ENCODE measurements at places on chromosomes 13 and 19.
A peak's percentile ranks its signal among the peaks of the same experiment; 100 is the strongest.

- no peak for ATAC-seq
Measured at GRCh38 chr19:1267477-1268225, 1.5 kb upstream of the CIRBP start.

DNA sequence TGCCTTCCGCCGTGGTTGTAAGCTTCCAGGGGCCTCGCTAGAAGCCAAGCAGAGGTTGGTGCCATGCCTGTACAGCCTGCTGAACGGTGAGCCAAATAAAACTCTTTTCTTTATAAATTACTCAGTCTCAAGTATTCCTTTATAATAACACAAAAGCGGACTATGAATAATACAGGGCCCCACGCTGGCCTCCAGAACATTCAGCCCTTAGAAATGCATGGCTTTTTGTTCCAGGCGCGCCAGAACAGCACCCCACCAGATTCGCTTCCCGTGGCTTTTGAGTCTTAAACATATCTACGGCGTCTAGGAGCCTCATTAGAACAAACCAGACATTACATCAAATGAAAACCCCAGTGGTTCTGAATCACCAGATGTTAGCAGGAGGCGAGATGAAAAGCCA lies 75.1 kb downstream of the SLC15A1 start:
- ATAC-seq = no peak

DNA sequence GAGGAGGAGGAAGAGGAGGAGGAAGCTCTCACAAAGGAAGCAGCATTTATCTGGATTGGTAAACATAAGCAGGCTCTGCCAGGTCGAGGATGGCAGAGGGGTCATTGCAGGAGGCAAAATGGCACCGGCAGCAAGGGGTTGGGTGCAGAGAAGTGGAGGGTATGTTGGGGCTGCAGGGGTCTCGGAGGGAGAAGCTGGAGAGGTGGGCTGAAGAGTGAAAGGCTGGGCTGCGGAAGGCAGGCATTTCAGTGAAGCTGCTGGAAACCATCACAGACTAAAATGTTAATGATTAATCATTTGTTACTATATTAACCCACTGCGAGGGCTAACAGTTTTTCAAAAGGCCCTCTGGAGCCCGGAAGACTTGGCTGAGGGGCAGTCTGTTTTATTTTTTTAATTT lies 24.6 kb downstream of the TPT1 start:
- no peak for ATAC-seq

DNA sequence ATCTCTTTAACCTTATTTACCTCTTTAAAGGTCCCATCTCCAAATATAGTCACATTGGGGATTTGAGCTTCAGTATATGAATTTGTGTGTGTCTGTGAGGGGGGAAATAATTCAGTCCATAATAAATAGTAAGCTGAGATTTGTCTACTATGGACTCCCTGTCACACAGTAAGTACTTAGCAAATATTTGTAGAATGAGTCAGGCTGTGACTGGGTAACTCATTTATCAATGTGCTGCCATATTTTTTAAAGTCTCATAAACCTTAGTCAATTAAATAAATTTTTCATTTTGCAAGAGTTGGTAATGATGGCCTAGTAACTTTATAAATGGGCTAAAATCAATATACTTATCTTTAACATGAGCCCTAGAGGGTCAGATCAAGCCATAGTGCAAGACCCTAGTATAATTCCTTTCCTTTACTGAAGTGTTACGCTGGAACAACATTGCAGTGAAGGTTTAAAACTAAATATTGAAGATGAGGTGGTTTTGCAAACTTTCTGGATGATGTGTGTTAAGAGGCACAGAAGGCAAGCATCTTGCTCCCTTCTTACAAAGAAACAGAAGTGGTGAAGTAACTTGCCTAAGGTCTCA lies 305.1 kb downstream of the KCNRG start:
- no peak for ATAC-seq

DNA sequence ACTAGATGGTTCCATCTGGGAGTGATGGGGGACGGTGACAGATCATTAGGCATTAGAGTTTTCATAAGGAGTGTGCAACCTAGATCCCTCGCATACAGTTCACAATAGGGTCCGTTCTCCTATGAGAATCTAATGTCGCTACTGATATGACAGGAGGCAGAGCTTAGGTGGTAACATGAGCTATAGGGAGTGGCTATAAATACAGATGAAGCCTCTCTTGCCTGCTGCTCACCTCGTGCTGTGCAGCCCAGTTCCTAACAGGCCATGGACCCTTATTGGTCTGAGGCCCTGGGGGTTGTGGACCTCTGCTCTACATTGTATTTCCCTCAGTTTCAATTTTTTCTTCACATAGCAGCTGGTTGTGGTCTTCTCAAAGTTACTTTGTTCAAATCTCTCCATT lies 56.5 kb downstream of the CDK8 start:
- ATAC-seq = no peak

DNA sequence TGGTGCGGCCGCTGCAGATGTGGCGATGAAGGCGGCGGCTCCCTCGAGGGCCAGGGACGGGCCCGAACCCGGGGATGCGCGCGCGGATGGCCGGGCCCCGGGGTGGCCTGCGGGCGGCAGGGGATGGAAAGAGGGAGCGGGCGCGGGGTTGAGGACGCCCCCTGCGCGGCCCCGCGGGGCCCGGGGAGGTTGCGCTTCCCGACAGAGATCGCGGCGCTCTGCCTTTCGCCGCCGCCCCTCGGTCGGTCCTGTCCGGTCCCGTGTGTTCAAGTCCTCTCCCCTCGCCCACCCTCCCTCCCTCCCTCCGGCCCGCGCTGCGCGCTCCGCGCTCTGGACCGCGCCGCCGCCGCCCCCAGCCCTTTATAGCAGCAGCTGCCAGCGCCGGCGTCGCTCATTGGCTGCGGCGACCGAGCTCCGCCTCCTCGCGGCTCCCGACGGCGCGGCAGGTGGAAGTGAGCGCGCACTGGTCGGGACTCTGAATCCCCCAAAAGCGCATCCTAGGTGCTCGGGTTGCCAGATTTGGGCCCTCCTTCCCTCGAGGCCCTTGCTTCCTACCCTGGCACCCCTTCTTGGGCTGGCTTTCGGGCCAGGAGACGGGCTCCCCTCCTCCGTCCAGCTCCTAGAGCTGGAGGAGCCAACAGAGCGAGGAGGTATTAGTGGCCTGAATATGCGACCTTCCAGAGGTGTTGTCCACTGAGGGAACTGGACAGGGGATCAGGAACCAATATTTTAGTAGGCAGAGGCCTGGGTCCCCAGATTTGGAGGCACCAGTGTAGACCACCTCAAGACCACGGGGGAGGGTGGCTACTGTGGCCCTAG lies at the start of gene ELAVL3:
Gene ELAVL3, minus strand, starts transcription at position 332 of the 819 bp plus-strand sequence. CDS start 438 bp downstream, outside the sequence.
- no peak for ATAC-seq

DNA sequence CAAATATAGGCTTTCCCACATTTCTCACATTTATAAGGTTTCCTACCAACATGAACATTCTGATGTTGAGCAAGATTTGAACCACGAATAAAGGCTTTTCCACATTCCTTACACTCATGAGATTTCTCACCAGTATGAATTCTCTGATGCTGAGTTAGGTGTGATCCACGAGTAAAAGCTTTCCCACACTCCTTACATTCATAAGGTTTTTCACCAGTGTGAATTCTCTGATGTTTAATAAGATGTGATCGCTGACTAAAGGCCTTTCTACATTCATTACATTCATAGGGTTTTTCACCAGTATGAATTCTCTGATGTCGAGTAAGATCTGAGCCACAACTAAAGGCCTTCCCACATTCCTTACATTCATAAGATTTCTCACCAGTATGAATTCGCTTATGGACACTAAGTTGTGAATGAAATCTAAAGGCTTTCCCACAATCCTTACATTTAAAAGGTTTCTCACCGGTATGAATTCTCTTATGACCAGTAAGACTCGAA lies 19.0 kb downstream of the ZNF790 start:
- ATAC-seq = no peak

GRCh38 chr19:48513289-48514122 lies 1.9 kb upstream of the LMTK3 start:
- ATAC-seq = peak; percentile 68

- no peak for ATAC-seq
Measured at GRCh38 chr13:78816592-78816991, 157.6 kb upstream of the OBI1 start.

DNA sequence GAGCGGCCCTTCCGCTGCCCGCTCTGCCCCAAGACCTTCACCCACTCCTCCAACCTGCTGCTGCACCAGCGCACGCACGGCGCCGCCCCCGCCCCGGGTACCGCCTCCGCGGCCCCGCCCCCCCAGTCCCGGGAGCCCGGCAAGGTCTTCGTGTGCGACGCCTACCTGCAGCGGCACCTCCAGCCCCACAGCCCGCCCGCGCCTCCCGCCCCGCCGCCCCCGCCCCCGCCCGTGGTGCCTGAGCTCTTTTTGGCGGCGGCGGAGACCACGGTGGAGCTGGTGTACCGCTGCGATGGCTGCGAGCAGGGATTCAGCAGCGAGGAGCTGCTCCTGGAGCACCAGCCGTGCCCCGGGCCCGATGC lies 3.2 kb upstream of the NAT14 start:
- ATAC-seq = no peak

- no peak for ATAC-seq
Measured at GRCh38 chr13:80029170-80029569, 311.8 kb downstream of the SPRY2 start.

- no peak for ATAC-seq
Measured at GRCh38 chr13:24381541-24382265, 72.3 kb downstream of the C1QTNF9 start.

DNA sequence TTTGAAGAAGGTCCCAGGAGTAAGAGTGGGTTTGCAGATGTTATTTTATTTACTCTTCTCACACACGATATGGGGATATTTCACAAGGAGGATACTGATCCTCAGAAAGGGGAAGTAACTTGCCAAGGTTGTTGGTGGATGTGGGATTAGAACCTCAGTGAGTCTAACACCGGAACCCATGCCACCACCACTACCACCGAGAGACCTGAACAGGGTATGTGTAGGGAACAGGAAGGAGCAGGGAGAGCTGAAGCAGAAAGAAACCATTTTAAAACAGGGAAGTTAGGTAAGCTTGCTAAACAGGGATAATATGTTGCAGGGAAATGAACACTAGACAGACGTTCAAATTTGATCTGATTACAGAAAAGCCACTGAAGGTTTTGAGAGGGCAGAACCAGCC lies 11.6 kb upstream of the CEACAM3 start:
- ATAC-seq = no peak

DNA sequence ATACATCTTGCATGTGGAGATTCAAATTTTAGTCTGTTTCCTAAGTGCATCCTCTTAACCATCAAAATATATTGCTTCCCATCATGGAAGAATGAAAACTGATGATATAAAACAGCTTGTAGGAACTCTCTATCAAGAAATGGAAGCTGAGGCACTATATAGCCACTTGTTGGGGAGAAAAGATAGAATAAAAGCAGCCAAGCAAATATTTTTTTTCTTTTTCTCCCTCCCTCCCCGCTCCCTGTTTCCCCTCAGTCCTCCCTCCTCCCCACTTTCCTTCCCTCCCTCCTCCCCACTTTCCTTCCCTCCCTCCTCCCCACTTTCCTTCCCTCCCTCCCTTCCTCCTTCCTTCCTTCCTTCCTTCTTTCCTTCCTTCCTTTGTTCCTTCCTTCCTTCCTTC lies 413.8 kb downstream of the GPC6 start:
- no peak for ATAC-seq

DNA sequence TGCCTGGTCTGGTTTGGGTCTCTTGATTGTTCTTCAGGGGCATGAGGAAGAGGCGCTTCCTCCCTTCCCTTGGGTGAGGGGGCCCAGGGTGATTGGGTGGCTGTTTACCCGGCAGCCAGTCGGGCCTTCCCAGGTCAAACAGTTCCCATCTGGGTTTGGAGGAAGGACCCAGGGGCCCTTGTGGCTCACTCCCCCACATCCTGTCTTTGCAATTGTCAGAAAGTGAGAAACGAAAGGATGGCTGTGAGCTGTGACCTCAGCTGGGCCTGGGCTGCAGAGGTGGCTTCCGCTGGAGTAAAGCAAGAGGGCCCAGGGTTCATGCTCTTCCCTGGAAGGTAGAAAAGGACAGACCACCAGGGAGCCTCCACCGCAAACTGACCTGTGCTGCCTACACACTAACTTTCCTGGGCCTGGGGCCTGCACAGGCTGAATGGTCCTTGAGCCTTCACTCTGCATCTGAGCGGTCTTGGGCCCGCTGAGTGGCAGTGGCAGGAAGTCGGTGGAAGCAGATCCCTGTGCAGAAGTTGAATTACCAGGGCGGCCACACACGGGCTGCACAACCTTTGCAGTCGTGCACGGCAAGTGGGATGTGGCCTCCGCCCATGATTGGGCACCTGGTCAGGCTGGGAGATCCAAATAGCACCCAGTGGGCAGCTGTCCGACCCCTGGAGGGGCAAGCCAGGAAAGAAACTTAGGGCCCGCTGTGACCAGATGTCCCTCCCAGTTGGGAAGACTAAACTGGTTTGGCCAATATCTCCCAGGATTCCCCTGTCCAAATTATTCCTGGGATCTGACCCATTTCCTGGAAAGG lies 5.3 kb upstream of the CD79A start:
- ATAC-seq = peak; percentile 7

DNA sequence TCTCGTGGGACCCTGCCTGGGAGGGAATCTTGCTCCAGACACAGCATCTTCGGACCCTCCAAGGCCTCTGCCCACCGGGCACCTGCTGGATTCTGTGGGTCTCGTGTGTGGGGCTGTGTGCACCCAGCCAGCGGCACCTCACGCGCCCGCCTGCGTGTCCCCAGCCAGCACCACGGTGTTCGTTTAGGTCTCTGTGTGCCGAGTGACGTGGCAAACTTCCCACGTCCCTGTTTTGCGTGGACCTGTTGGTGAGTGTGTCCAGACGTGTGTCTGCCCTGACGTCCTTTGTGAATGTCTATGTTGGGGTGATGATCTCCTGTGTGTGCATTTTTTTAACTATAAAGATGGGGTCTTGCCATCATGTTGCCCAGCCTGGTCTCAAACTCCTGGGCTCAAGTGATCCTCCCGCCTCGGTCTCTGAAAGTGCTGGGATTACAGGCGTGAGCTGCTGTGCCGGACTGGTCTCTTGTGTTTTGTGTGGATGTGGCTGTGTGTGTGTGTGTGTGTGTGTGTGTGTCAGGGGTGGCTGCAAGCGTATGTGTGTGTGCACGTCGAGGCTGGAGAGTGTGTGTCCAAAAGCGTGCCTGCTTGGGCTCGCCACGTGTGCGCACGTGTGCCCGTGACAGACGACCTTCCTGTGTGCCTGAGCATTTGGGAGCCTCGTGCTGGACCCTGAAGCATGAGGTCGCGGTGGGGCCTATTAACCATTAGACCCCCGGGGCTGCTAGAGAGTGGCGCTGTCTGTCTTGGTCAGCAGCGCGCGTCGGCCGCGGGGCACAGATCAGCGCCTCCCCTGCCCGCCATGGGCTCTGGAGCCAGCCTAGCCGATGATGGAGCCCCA lies 15.7 kb downstream of the ARID3A start:
- ATAC-seq = no peak

DNA sequence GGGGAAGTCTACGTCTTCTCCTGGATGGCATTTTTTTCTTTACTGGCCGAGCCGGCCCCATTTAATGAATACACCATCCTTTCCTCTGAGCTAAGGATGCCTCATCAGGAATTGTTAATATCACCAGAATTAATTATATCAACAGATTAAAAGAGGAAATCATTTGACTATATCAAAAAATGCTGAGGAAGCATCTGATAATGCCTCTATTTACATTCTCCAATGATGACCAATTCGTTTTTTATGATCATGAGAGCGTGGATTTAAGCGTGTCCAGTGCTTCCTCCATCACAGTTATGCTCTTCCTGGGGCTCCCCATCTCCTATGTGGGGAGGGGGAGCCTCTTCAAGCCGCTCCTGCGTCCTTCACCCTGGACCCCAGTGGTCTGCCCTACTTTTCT lies 58.7 kb downstream of the TUBGCP3 start:
- no peak for ATAC-seq

All from gastroesophageal sphincter (tissue), 4 donors.